Neural progenitor cell (in vitro differentiated cells): ENCODE measurements at places on chromosomes 16 and 17. TPM values are rescaled to one million over a fixed set of nuclear protein-coding genes. Genes with fewer than 3 reads are reported as not detected.

DNA sequence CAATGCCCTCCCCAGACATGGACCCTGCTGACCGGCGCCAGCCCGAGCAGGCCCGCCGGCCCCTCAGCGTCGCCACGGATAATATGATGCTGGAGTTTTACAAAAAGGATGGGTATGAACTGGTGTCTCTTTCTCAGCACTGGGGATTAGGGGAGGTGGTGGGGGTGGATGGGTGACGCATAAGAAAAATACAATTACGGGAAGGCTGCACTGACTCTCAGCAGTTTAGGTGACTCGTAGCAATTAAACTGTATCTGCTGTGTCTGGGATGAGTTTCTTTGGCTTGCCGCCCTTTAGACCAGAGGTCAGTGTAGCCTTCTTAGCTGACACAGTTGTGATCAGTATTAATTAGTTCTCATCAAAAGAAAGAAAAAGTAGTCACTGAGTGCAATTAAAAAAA lies 59.0 kb downstream of the ELAC2 start:
- H3K27ac ChIP-seq = no peak overlapping the region
- no peak for DNase-seq
- no peak overlapping the region for H3K4me3 ChIP-seq
- no peaks in the 10 kb centered on the region for H3K36me3 ChIP-seq
- H3K27me3 ChIP-seq = no peaks in the 10 kb centered on the region

DNA sequence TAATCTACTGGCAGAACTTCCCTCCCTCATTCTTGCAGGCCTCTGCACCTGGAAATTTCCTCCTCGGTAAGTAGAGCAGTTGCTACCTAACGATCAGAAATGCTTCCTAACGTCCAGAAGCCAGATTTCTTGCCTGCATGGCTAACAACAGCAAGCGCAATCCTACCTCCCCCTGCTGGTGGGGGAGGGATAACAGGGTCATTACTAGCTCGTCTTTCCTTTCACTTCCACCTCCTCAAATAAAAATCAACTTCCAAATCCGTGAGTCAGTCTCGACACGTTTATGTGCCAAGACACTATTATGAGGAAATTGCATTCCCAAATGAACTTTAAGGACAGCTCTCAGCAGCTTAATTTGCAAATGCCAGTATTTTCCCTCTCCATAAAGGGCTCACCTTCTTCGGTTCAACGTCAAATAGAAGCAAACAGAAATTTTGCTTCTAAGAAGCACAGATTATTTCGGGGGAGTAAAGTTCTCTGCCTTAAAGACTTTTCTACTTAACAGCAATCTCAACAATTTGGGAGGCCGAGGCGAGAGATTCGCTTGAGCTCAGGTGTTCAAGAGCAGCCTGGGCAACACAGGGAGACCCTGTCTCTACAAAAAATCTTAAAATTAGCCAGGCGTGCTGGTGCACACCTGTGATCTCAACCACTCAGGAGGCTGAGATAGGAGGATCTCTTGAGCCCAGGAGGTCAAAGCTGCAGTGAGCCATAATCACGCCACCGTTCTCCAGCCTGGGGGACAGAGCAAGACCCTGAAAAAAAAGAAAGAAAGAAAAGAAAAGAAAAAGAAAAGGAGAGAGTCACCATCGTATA lies 188.6 kb upstream of the PSMD7 start:
- H3K36me3 ChIP-seq = no peaks in the 10 kb centered on the region
- no peak overlapping the region for H3K4me3 ChIP-seq
- DNase-seq = peak; percentile 71
- H3K27me3 ChIP-seq = no peaks in the 10 kb centered on the region
- H3K4me1 ChIP-seq = no peaks in the 10 kb centered on the region
- no peak overlapping the region for H3K27ac ChIP-seq

GRCh38 chr17:35423761-35424160 lies 8.5 kb downstream of the SLFN12 start:
- no peak for DNase-seq
- no peak overlapping the region for H3K27ac ChIP-seq
- no peaks in the 10 kb centered on the region for H3K27me3 ChIP-seq
- H3K4me1 ChIP-seq = no peaks in the 10 kb centered on the region

DNA sequence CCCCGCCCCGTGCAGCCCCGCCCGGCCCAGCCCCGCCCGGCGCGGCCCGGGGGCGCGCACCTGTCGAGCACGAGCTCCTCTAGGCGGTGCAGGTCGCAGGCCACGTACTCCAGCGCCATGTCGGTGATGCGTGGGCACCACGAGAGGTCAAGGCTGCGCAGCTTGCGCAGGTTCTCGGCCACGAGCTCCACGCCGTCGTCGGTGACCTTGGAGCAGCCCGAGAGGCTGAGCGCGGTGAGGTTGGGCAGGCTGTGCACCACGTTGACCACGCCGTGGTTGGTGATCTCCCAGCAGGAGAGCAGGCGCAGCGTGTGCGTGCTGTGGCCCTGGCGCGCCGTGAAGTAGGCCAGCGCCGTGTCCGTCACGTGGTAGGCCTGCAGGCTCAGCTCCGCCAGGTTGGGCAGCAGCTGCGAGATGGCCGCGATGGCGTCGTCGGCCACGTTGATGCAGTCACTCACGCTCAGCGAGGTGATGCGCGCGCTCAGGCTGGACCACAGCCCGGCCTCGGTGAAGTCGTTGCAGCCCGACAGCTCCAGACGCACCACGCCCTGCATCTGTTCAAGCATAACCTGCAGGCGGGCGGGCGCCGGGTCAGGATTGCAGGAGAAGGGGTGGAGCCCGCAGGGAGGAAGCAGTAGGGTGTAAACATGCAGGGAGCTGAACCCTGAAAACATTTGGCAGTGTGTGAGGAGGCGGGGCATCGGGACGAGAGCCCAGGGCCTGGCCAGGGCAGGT lies 5.3 kb upstream of the WDR24 start:
- peaks cover 8% of the 10 kb centered on the region for H3K4me1 ChIP-seq
- no peak overlapping the region for H3K27ac ChIP-seq

DNA sequence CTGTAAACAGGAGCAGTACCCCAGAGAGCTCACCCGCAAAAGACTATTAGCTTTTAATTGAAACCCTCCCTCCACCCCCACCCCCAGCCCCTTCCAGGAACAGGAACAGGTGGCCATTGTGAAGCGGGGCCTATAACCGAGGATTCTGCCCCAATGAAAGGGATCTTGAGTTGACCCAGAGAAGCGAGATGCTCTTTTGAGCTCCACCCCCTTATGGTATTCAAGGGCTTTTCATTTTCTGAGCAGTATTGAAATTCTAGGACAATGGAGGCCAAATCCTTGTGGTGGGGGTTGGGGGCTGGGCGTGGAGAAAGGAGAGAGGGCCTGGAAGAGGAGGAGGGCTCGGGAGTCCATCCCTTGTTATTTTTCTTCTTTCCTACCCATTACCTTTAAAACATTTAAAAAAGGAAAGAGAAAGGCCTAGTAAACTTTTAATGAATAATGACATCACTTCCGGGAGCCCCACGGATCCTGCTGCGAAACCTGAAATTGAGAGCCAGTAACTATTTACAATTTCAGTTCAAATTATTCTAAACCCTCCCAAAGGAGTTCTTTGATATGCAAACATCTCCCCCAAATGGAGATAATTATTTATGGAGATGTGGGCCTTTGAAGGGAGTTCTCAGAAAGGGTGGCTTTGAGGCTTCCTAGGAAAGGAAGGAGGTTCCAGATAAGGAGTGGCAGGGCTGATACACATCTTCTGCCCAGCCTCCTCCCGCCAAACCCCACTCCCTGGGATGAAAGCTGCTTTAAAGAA lies 30.5 kb downstream of the HS3ST3B1 start:
- DNase-seq = peak; percentile 85
- no peaks in the 10 kb centered on the region for H3K36me3 ChIP-seq
- H3K27me3 ChIP-seq = no peaks in the 10 kb centered on the region
- H3K4me3 ChIP-seq = peak overlapping the region; percentile 26

GRCh38 chr16:47872225-47872624 lies 283.6 kb downstream of the ABCC12 start:
- no peak overlapping the region for H3K27ac ChIP-seq
- no peaks in the 10 kb centered on the region for H3K36me3 ChIP-seq
- no peak for DNase-seq

GRCh38 chr17:29022074-29022473 lies 16.2 kb upstream of the SEZ6 start:
- no peaks in the 10 kb centered on the region for H3K36me3 ChIP-seq
- H3K27ac ChIP-seq = no peak overlapping the region
- H3K27me3 ChIP-seq = peaks cover 11% of the 10 kb centered on the region
- no peak overlapping the region for H3K4me3 ChIP-seq

- H3K4me3 ChIP-seq = no peak overlapping the region
- H3K4me1 ChIP-seq = no peaks in the 10 kb centered on the region
- H3K27ac ChIP-seq = no peak overlapping the region
- no peaks in the 10 kb centered on the region for H3K27me3 ChIP-seq
- H3K36me3 ChIP-seq = no peaks in the 10 kb centered on the region
Measured at GRCh38 chr16:67781565-67781921, 24.8 kb downstream of the RANBP10 start.

DNA sequence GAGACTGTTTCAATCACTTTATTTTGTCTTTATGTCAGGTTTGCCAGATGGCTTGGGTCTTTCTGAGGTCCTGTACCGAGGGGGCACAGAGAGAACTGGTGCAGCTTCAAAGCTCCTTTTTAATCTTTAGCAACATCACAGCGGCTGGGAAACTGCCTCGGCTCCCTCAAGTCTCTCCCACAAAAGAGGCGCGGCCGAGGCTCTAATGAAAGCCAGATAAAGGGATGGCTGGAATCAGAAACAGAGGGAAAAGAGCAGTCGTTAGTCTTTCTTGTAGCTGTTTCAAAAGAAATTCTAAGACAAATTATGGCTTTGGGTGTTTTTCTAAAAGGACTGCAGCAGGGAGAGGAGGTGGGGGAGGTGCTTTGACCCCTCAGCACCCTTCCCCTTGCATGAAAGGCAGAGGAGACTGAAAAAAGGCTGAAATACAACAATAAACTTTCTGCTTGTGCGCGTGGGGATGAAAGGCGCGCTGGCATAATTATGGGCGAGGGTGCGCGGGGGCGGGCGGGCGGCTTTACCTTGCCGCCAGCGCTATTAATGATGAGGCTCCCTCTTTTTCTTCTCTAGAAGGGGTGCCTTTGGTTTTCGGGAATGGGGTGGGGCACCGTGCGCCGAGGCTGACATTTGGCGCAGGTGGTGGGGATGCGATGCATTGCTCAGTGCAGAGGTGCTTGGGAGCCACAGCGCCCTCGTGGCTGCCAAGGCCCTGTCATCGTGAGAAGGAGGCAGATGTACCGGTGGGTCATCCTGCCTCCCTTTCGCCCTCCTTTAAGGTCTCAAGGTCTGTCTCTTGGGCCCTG lies 22.3 kb upstream of the BRD7 start:
- H3K27me3 ChIP-seq = no peaks in the 10 kb centered on the region
- H3K4me1 ChIP-seq = peaks cover 23% of the 10 kb centered on the region
- DNase-seq = peak; percentile 69
- no peaks in the 10 kb centered on the region for H3K36me3 ChIP-seq
- H3K4me3 ChIP-seq = no peak overlapping the region

DNA sequence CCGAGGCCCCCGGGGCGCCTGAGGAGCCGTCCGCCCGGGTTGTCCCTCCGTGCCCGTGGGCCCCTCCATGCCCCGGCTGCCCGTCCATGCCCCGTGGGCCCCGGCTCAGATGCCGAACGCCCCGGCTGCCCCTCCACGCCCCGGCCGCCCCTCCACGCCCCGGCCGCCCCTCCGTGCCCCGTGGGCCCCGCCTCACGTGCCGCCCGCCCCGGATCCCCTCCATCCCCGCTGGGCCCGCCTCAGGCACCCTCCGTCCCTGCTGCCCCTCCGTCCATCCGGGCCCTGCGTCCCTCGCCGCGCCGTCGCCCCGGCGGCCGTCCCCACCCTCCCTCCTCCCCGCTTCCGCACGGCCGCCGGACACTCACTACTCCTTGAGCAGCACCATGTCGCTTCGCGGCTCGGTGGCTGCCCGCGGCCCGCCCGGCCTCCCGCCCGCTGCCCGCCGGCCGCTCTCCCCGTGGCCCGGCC lies 382 bp downstream of the PITPNA start:
- no peaks in the 10 kb centered on the region for H3K27me3 ChIP-seq
- peak overlapping the region; percentile 98 for H3K4me3 ChIP-seq
- H3K36me3 ChIP-seq = no peaks in the 10 kb centered on the region
- H3K27ac ChIP-seq = peak overlapping the region; percentile 89

Gene NFATC3
- total RNA-seq = 34.2 and 43.1 TPM in 2 replicates

DNA sequence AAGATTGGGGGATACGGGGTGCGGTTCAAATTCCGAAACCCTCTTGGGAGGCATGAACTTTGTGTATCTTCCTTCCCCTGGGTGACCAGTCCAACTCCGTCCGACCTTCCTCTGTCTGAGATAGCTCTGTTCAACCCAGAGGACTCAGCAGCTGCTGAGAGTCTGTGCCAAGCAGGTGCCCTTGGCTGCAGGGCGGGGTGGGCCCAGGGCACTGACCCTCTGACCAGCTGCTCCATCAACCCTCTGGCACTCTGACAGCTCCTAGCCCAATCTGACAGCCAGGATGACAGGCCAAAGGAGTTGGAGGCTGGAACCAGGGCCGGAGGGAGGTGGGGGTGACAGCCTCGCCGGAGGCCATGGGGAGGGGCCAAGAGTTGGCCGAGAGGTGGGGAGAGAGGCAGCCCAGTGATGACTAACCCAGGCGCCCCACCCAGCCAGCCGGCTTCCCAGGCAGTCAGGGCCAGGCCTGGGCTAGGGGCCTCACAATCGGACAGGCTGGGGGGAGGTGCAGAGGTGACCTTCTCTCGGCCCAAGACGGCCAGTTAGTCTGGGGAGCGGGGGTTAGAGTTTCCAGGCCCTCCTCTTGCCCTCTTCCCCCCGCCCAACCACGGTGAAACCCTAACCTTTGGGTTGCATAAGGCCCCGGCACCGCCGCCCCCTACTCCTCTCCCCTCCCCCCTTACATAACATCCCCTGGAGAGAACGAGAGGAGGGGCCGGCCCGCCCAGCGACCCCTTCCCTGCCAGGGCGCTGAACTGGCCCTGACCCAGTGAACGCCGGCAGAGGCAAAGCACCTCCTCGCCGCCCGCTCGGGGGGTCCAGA lies 5.0 kb upstream of the TLCD2 start:
- H3K27ac ChIP-seq = no peak overlapping the region
- no peaks in the 10 kb centered on the region for H3K36me3 ChIP-seq
- peaks cover 17% of the 10 kb centered on the region for H3K27me3 ChIP-seq

Gene KRT40
- total RNA-seq = not detected in 2 replicates

DNA sequence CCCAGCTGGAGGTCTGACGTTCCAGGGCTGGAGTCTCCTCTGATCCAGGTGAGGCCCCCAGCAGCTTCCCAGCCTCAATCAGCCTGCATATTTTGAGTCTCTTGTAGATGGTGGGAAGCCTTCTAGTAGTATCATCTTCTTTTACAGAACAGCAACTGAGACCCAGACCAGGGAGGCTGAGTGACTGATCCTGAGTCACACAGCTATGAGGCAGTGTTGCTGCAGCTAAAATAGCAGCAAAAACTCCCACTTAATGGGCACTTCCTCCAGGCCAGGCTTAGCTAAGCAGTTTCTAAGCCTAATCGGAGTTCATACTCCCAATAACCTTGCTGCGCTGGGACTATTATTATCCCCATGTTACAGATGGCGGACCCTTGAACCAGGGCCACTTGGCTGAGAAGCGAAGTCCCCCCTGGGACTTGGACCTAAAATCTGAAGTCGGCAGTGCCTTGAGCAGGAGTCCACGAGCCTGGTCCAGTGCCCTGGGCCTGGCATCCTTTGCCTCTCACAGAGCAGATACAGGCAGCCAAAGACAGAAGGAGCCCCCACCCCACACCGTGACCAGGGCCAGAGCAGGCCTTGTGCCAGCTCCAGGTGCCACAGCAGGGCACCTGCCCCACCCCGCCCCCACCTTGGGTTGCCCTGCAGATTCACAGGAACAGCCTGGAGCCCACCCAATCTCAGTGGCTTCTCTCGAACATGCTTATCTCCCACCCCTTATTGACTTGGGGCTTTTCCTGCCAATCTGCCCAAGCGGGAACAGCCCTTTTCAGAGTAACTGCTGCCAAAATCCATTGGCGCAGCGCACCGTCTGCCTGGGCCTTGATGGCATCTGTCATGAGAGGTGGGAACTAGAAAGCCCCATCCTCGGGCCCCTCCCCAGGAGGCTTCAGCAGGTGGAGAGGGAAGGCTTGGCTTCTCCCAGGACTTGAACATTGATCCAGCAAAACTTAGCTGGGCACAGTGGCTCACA lies 65.1 kb downstream of the SOCS1 start:
- no peak overlapping the region for H3K27ac ChIP-seq
- H3K36me3 ChIP-seq = no peaks in the 10 kb centered on the region
- H3K4me3 ChIP-seq = no peak overlapping the region
